ENCODE measurements at places on chromosomes 7 and 10.

- DNase-seq: no peak
These were observed 134.0 kb upstream of the SEMA3A start for GRCh38 chr7:84328571-84328970.

DNA sequence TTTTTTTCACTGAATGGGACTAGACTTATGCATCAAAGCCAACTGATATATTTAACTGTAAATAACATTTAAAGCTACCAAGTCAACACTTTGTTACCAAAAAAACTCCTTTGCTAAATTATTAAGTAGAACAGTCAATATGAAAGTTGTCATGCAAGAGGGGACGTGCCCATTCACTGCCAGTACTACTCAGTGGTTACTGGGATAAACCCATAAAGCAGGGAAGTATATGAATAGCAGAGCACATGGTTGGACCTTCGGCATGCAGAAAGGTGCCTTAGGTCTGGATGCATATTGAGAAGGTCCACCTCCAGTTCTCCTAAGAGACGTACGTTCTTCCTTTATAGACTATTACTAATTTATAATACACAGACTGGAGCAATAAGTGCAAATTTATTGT is 120.1 kb downstream of the SVOPL start:
- no peak for DNase-seq

- DNase-seq: no peak
These were observed 7.4 kb downstream of the CREB5 start for GRCh38 chr7:28419716-28420115.

DNA sequence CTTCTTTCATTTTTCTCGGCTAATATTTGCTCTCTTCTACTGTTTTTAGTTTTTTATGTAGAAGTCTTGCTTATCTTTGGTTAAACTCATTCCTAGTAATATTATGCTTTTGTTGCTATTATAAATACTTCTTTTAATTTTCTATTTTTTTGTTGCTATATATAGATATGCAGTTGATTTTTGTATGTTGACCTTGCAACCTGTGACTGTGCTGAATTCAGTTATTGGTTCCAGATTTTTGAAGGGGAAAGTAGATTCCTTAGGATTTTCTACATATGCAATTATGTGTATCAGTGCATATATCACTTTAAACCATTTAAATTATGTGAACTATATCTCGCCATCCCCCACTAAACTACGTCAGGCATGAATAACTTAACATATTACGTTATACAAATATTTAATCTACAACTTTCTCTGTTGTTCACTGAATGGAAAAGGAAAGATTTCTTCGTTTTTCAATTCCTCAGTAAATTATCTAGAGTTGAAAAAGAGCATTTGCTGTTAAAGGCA is 71.5 kb downstream of the IDE start:
- DNase-seq: no peak

DNA sequence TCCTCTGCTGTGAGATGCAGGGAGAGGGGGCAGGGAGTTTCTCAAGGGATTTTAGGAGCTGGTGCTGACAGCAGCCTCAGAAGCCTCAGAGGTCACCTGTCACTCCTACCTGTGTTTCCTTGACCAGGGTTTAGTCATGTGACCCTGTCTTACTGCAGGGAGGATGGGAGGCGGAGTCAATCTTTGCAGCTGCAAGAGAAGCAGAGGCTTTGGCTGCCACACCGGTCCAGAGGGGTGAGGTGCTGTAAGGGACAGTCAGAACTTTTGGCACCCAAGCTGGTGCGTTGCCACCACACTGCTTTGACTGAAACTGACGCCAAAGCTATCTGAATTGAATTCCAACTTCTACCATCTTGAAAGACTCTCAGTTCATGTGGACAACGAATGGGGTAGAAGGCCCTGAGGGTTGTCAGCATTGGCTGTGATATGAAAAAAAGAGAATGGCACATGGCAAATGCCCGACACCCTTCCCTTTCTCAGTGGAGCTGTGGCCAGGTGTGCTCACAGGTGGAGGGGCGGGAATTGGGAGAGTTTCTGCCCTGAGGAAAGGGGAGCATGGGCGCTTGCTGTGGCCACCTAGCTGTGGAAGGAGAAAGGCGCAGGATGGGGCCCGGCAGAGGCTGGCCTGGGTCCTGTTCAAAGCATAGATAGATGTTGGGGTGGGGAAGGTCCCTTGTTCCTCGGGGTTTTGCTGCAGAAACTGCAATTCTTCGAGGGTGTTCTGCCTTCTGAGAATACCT is 69.3 kb downstream of the ARHGAP22 start:
- DNase-seq: no peak

GRCh38 chr7:924541-925231 is 29.8 kb downstream of the ADAP1 start:
- no peak for DNase-seq

GRCh38 chr10:990808-991207 is 2.6 kb downstream of the GTPBP4 start:
- DNase-seq: no peak

DNA sequence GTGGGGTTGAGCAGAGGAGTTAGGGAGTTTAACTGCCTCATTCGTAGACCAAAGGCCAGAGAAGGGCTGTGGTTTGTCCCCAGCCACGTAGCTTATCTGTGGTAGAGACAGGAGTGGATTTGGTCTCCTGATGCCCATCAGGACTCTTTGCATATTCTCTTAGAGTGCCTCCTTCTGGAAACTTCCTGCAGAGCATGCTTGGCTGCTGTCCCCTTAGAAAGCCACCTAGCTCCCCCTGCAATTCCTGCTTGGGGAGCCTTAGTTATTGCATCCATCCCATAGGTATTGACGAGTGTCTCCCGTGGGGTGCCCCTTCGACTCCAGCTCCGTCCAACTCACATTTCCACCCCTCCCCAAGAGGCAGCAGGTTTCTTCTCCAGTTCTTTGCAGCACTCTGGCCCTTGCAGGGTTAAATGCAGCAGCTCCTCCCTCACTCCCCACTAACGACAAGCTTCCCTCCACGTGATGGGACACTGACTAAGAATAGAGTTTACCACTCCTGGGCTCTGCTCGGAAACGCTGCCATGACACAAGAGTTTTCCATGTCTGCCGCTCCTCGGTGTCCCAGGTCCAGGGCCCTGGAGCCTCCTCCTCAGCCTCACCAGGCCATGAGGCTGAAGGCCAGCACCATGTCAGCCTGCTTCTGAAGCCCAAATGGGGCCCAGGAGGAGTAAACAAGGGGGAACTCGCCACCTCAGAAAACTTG is 147.8 kb upstream of the UNC5B start:
- no peak for DNase-seq

DNA sequence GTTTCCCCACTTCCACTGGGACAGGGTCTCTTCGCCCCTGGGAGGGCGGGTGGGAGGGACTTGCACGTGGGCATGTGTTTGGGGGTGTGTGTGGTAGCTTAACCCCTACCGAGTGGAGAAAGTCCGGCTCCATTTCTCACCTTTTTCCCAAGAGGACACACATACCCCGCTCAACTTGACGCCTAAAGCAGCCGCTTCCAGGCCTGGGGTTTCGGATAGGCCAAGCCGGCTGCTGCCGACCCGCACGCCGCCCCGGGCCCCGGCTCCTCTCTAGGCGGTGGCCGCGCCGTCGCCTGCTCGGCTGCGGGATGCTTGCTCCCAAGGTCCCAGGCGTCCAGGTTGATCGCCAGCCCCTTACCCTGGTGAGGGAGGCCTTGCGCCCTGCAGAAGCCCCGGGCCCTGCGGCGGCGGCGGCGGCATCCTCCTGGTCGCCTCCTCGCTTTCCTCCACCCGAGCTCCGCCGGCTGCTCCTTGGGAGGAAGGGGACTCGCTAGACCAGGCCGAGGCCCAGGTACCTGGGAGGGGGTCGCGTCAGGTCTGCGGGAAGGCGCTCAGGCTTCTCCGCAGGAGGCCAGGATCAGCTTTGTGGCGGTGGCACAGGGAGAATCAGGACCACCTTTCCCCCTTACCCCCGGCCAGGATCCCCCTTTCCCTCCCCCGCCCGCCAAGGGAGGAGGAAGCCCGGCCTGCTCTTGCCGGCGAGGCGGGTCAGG is 3.2 kb upstream of the GATA3 start:
- DNase-seq: no peak

- DNase-seq: no peak
These were observed 19.1 kb downstream of the ATOH7 start for GRCh38 chr10:68212721-68213352.

DNA sequence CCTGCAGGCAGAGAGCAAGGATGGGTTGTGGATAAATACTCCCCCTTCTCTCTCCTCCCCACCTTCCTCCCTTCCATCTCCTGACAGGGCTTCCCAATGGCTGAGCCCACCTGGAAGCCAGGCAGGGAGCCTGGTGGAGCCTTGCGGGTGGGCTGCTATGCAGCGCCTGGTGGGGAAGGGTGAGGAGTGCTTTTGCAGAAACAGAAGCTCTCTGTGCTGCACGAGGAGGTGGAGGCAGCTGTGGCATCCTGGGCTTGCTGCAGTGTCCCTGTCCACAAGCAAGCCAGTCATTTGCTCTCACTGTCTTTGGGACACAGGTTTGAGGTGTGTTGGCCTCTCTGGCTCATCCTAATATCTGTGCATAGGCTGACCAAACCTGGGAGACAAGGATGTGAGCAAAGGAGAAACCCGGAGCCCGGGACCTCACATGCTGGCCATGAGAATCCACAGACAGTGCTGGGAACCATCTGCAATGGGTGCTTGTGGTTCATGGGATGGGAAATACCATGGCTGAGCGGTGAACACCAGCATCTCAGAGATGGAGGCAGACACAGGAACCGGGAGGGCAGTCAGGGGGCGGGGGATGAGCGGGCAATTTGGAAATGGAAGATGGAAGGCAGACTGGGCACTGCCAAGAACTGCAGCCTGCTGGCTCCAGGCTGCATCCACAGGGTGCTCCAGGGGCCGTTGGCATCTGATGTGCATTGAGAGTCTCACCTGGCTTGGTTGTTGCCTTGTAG is 364.2 kb downstream of the GLRX3 start:
- DNase-seq: no peak

- no peak for DNase-seq
These were observed 2.4 kb downstream of the BAMBI start for GRCh38 chr10:28679581-28680357.

DNA sequence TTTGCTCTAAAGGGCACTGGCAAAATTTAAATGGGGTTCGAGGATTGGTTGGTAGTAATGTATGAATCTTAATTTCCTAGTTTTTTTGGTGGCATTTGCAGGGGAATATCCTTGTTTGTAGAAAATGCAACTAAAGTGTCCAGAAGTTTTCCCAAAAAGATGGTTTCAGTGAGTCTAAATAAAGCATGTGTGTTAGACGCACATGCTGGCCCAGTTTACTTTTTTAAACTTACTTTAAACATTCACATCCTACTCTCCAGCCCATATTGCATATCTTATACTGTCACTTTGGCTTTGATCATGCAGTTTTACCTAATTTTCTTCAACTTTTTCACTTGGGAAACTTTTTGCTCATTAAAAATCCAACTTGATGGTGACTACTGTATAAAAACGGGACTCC is 744.0 kb upstream of the CELF2 start:
- DNase-seq: no peak

- DNase-seq: peak; percentile 9
These were observed 40.4 kb upstream of the DLX5 start for GRCh38 chr7:97064972-97065587.

GRCh38 chr10:117928741-117929140 is 118.0 kb downstream of the RAB11FIP2 start:
- DNase-seq: no peak

GRCh38 chr10:88228130-88228529 is 355.0 kb downstream of the RNLS start:
- DNase-seq: no peak

GRCh38 chr10:74854610-74855009 is 28.2 kb downstream of the KAT6B start:
- DNase-seq: no peak

DNA sequence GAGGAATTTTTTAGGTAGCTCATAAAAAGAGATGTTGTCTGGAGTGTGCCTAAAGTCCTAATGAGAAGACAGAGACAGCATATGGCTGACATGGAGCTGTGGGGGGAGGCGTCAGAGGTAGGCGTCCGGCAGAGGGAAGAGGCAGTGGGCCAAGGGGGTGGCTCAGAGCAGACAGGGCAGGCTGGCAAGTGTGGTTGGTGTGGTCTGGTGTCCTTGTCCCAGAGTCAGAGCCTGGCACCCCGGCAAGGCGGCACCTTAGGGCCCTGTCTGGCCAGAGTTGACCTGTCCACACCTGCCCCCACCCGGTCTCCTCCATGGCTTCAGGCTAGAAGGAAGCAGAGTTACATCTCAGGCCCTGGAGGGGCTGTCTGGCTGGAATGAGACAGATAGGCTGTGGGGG is 220.3 kb upstream of the ZNF32 start:
- DNase-seq: no peak

DNA sequence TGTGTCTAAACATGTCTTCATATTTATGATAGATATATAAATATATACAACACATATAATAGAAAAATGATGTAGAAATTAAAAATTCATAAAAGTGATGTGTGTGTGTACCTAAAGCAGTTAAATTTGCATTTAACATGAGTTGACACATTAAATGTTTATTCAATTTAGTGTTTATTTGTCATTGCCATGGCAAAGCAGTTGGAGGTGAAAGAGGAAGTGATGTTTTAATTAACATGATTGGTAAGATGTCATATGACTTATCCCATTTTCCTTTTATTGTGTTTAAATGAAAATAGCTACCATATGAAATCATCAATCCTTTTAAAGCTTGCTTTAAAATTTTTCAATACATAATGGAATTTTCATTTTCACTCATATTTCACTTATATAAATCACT is 452.6 kb downstream of the SUGCT start:
- DNase-seq: no peak

DNA sequence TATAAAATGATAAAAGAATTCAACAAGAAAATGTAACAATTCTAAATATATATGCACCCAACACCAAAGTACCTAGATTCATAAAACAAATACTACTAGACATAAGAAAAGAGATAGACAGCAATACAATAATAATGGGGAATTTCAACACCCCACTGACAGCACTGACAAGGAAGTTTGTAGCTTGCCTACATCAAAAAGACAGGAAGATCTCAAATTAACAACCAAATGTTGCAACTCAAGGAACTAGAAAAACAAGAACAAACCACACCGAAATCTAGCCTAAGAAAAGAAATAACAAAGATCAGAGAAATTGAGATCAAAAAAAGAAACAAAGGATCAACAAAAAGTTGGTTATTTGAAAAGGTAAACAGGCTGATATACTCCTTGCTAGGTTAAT is 36.5 kb upstream of the TNKS2 start:
- no peak for DNase-seq

DNA sequence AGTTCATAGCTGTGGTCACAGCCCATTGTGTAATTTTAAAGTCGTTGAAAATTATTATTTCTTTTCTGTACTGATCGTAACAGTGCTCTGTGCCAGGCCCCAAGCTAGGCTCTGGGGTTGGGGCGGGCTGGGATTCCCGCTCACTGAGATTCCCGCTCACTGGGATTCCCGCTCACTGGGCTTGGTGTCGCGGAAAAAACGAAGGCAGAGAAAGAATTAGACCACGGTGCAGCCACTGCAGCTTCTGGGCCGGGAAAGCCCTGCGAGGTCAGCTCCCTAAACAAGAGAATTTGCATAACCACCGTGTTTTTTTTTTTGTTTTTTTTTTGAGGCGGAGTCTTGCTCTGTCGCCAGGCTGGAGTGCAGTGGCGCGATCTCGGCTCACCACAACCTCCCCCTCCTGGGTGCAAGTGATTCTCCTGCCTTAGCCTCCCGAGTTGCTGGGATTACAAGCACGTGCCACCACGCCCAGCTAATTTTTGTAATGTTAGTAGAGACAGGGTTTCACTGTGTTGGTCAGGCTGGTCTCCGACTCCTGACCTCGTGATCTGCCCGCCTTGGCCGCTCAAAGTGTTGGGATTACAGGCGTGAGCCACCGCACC is 31.2 kb downstream of the FOXK1 start:
- DNase-seq: no peak
